Hematopoietic multipotent progenitor cell treated with erythropoietin and hydrocortisone succinate and interleukin-3 and kit ligand, for 4 days (in vitro differentiated cells): ENCODE measurements at places on chromosomes 5 and 9.
A peak's percentile ranks its signal among the peaks of the same experiment; 100 is the strongest.

GRCh38 chr9:21800931-21801682 is 1.3 kb upstream of the MTAP start:
- no peak for DNase-seq

GRCh38 chr5:13567819-13568218 is 376.7 kb downstream of the DNAH5 start:
- no peak for DNase-seq

DNA sequence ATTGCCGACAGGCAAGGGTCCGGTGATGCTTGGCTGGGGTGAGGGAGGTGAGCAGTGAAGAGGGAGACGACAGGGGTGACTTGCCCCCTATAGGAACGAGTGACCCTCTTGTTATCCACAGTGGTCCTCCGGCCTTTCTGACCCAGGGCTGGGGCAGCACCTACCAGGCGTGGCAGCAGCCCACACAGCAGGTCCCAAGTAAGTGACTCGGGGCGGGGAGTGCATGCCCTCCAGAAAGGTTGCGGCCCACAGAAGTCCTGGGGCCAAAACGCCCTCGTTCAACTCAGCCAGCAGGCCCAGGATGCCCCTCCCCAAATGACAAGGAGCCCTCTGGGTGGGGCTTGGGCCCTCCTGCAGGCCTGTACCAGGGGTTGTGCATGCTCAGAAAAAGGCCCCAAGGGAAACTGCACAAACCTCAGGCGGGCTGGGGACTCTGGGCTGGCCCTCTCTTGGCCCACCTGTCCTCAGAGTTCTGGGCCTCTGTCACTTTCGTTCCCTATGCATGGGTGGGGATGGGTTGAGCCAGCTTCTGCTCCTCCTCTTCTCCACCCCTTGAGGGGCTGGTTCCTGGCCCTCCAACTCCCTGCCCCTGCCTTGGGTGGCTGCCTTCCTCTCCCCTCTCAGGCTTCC is 32.2 kb upstream of the PRDM12 start:
- no peak for DNase-seq

GRCh38 chr9:108851138-108851537 is 4.6 kb downstream of the ACTL7B start:
- DNase-seq: no peak

DNA sequence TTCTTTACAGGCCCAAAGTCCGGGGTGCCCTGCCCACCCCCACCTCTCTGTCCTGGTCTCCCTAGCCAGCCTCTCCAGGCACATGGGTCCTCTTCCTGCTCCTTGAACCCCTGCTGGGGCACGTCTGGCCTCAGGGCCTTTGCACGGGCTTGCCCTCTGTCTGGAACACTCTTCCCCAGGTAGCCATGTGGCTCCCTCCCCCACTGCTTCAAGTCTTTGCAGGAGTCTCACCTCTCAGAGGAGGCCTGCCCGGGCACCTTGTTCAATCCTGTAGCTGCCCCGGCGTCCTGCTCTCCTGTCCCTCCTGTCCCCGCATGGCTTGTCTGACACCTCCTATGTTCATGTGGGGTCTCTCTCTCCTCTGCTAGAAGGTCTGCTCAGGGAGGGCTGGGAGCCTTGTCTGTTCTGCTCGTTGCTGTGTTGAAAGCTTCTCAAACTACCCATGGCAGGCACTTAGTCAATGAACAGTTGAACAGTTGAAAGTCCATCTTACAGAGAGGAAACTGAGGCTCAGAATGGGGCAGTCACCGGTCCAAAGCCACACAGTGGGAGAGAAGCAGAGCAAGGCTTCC is 241.4 kb downstream of the PBX3 start:
- no peak for DNase-seq

DNA sequence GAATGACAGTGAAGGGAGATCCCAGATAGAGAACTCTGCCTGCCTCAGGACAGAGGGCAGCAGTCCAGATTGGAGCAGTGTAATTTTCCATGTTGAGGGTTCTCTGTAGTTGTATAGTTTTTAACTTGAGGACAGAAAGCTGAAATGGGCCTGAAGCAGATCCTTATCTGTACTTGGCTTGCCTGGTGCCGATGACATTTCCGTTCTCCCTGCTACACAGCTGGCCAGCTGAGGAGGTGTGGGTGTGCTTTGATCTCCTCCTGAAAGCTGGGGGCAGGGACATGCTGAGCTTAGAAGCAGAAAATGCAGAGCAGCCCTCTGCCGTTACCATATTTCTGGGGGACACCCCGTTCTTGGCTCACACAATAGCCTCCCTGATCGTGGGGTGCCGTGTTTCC is 10.5 kb downstream of the GLRX start:
- DNase-seq: peak; percentile 48

DNA sequence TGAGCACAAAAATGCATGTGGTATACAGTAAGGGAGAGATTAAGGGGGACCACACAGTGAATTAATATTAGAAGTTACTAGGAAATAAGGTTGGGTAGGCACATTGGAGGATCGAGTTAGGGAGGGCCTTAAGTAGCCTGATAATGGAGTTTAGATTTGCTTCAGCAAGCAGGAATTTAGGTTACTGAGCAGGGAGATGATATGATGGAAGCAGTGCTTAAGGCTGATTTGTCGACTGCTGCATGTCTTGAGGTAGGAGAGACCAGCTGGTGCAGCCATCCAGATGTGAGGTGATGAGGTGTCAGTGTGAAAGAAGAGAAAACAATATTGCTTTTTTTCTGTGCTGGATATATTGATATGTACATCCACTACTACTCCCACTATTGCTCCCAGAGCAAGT is 55.2 kb upstream of the ACTBL2 start:
- no peak for DNase-seq

DNA sequence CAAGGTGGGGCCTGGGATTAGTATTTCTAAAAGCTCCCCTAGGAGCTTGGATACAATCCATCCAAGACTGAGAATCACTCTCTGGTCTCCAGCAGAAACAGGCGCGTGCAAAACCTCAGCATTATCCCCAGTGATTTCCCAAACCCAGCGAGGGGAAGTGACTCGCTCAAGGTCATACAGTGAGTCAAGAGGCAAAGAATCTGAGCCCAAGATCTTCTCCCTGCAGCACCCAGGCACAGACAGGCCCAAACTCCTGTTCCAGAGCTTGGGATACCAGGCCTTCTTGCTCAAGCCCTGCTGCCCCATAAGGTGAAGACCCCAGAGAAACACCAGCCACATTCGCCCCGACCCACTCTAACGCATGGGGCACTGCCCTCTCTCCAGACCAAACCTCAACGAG is 33.2 kb downstream of the SHB start:
- no peak for DNase-seq

DNA sequence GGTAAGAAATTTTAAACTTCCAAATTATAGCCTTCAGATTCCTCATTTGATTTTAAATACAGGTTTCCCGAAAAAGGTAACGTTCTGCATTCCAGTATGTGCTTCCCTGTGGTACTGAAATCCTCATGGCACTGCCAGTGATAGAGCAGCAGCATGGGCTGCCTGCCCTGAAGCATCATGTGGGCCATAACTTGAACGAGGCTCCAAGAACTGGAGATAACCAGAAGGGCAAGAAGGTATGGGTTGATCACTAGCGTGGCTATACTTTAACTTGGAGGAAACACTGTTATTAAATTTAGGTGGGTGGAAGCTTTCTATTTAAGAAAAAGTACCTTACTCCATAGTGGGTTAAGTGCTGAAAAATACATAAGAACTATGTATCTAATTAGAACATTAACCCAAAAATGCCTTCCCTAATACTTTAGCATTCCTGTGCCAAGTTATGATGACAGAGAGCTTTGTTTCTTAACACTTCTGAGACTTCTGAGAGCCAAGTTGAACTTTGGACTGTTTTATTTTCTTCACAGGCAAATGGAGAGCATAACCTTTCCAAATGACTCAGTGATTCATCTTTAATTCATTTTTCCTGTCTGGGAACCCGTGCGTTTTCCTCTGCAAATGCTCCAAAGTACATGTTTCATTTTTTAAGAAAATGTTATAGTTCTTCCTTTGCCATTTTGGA is 191.5 kb upstream of the GNA14 start:
- no peak for DNase-seq

- DNase-seq: no peak
Measured at GRCh38 chr5:131672776-131673175, 37.7 kb upstream of the RAPGEF6 start.

DNA sequence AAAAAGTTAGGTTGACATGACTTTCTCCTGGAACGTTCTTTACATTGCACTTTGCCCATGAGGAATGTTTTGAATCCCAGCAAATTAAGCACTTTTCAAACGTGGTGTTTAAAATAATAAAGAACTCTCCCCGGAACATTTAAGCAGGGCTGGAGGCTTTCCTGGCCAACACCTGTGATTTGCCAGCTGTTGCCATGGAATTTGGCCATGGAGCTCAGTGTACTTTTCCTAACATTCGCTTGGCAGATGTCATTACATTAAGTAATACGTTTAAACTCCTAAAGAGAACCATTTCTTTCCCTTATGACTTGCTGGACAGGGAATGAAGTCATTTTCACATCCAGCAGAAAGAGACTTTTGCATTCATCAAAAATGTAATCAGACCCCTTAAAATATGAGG is 146.1 kb downstream of the GAS1 start:
- DNase-seq: no peak

DNA sequence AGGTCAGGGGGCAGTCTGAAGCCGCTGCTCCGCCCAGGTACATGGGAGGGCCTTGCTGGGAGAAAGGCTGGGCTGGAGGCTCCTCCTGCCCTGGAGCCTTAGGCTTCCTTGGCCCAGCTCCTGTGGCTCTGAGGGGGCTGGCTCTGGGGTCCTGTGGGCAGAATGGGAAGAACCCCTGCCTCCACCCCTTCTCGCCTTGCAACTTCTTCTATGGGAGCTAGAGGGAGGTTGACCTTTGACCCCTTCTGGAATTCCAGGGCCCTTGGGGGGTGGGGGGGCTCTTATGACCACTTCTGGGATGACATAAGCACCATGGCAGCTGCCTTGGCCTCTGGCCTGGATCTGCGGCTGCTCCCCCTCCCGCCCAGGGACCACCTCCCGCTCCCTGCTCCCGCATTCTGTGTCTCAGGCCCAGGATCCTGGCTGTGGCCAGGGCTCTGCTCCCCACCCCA is 32.2 kb downstream of the IER5L start:
- DNase-seq: no peak

GRCh38 chr5:73215531-73215890 is 42.5 kb downstream of the TMEM174 start:
- peak; percentile 30 for DNase-seq

- peak; percentile 8 for DNase-seq
Measured at GRCh38 chr9:6215562-6215961, at the start of gene IL33. IL33 (plus strand) TSS chr9:6215807; CDS start chr9:6241695, 25,888 bp downstream.

DNA sequence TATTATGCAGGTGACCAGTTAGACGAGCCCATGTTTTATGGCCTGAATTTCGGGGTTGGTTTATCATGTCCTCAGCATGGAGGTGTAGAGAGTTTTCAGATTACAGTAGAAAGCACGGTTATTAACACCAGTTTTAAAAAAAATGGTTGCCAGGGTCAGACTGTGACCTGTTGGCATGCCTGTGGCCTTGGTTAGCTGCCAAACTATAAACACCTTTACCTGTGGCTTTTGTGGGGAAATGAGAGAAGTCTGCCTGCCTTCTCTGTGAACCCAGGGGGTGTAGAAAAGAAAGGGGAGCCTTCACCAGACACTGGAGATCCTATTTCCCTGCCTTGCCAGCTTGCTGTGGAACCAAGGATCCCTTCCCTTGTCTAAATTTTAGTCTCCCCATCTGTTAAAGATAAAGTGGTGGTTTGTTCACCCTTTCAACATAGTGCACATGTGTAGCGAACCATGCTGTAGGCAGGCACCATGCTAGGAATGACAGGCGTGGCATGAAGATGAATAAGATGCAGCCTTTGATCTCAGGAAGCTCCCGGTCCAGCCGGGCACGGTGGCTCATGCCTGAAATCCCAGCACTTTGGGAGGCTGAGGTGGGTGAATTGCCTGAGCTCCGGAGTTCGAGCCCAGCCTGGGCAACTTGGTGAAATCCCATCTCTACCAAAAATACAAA is 6.1 kb upstream of the PHF19 start:
- no peak for DNase-seq

- DNase-seq: no peak
Measured at GRCh38 chr5:112245656-112246055, 173.4 kb downstream of the EPB41L4A start.

DNA sequence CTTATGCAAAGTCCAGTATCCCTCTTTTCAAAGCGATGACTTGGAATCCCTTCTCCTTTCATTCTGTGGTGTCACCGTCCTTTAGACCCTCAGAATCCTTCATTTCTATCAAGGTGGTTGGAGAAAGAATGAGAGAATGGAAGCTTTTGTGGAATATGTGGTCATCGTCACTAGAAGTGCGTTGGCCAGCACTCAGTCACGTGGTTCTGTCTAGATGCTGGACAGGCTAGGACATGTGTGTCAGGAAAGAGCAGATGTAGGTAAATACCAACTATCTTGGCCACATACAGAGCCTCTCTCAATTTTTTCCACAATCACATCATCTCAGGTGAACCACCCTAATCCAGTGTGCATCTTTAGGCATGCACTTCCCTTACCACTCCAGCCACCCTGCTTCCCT is 206.0 kb downstream of the ARRDC3 start:
- DNase-seq: no peak

DNA sequence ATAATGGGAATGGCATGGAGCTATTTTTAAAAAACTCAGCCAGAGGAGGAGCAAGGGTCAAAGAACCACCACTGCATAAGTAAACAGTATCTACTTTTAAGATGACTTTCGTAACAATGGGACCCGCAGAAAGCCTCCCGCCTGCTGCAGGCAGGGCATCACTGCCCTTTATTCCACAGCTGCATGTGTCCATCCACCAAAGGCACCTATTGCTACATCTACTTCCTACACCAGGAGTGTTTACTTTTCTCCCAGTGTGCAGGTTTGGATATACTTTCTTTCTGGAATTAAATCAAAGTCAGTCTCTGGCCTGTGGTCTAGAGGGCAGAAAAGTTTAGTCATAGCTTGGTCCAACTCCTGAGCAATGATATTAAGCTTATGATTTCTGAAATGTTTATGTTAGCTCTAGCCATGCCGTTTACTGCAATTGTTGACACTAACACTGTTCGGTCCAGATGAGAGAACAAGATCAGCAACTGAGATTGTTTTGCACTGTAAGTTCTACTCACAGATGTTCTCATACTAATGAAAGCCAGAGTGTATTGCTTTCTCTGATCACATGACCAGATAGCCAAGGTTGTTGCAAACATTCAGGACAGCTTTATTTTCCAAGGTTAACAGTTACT is 391.5 kb downstream of the FGF10 start:
- DNase-seq: no peak

DNA sequence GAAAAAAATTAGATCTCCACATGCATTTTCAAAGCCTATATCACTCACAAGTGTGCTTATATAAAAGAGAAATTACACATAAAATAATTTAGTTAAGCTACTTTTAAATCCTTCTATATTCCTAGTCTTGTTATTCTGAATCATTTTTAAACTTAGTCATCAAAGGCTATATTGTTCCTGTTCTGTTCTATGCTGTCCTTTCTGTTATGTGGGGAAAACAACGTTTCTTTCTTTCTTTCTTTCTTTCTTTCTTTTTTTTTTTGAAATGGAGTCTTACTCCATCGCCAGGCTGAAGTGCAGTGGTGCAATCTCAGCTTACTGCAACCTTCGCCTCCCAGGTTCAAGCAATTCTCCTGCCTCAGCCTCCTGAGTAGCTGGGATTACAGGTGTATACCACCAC is 389.2 kb upstream of the FTMT start:
- DNase-seq: no peak
